MCF 10A (cell line): ENCODE measurements at places on chromosomes 13 and 19. TPM values are rescaled to one million over a fixed set of nuclear protein-coding genes. Genes with fewer than 3 reads are reported as not detected.
A peak's percentile ranks its signal among the peaks of the same experiment; 100 is the strongest.

MBD3L2 gene
- not detected in 2 replicates for total RNA-seq

MEIOSIN gene
- not detected in 2 replicates for total RNA-seq

DNA sequence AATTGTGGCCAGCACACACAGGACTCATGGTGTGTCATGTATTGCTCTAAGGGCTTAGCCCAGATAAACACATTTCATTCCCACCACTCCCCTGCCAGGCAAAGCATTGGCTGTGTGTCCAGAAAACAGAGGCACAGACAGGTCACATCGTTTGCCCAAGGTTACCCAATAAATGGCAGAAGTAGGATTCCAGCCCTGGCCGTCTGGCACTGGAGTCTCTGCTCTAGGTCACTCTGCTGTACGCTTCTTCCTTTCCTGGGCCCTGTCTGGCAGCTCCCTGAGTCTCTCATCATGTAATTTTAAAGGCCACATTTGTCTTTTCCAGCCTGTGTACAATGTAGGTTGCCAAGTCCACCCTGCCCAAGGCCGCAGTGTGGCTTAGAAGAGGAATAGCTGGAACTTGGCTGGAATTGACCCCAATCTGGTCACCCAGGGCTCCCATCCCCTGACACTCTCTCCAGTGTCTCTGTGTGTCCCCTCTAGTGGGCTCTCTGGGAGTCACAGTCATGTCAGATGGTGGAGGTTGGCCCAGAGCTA lies 264.5 kb upstream of the TSHZ3 start:
- no peak for DNase-seq

AMER2 gene
- total RNA-seq: not detected in 2 replicates

DNA sequence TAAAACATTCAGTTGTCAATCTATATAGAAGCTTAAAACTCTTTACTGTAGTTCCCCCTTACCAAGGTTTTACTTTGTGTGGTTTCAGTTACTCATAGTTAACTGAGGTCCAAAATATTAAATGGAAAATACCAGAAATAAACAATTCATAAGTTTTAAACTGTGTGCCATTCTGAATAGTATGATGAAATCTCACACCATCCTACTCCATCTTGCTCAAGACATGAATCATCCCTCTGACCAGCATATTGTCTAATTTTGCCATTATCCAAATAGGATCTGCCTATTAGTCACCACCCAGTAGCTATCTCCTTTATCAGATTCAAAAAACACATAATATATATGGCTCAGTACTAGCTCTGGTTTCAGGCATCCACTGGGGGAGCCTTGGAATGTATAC lies 22.4 kb downstream of the ZNF571 start:
- DNase-seq: peak; percentile 52

DNA sequence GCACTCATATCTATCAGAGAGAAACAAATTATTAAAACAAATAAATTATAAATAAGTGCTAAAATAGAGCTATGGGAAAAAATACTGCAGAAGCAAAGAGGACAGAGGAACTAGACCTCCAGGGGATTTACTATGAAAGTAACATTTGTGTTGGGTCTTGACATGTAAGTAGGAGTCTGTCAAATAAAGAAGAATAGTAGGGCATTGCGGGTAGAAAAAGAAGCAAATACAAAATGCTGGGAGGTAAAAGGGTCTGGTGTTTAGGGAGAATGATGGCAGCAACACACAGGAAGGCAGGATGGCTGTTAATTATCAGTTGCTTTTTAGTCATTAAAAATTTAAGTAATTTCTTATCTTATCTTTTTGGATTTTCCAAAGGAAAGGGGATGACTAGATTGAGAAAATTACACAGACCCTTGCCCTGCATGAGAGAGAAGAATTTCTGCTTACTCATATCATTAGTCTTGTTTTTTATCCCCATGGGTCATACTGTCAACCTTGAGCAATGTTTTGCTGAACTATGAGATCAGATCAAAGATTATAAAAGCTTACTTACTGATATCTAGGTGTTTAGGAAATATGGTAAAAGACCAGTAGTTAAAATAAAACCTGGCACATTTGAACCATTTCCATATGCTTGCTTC lies 472.7 kb downstream of the DIAPH3 start:
- no peak for DNase-seq

- no peak for DNase-seq
Observed at GRCh38 chr19:48480558-48481500, 11.7 kb downstream of the CYTH2 start.

- DNase-seq: no peak
Observed at GRCh38 chr19:18501351-18501750, 20.5 kb downstream of the ELL start.

GRCh38 chr13:31764556-31764955 lies 25.2 kb downstream of the RXFP2 start:
- no peak for DNase-seq

EDDM13 gene
- total RNA-seq: not detected in 2 replicates

DNA sequence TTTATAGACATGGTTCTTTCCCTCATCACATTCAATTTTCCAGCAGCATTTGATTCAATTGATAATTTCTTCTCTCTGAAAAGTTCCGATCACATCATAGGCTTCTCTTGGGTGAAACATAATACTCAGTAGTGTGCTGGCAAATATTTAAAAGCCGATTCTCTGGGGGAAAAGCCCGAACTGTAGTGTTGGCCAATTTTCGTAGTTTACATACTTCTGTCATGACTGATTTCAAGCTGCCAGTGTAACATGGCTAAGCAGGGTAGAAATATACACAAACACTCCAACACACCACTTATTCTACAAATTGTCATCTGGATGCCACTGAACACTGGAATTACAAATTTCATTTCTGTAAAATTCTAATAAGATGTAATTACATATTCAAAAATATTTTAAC lies 56.1 kb upstream of the FREM2 start:
- peak; percentile 25 for DNase-seq
